Testis (tissue), 5 donors: ENCODE measurements at places on chromosomes 11 and 22.

GRCh38 chr11:8138526-8138925 is 30.3 kb downstream of the RIC3 start:
- no peak for DNase-seq

GRCh38 chr11:71151561-71151960 is 100.8 kb downstream of the SHANK2 start:
- no peak for DNase-seq

DNA sequence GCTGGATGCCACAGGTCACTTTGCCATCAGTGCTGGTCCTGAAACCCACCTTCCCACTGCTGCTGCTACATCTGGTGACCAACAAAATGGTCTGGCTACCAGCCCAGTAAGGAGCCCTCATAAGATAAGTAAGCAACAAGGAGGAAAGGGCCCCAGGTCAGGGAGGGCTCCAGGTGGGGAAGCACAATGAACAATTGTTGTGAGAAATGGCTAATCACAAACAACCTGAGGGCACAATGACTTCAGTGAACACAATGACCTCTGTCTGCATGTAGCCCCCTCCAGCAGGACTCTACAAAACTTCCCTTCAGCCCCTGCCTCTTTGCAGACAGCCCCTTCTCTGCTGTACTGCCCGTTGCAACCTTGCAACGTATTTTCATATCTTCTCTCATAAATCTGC is 19.4 kb upstream of the FBLN1 start:
- DNase-seq = no peak

DNA sequence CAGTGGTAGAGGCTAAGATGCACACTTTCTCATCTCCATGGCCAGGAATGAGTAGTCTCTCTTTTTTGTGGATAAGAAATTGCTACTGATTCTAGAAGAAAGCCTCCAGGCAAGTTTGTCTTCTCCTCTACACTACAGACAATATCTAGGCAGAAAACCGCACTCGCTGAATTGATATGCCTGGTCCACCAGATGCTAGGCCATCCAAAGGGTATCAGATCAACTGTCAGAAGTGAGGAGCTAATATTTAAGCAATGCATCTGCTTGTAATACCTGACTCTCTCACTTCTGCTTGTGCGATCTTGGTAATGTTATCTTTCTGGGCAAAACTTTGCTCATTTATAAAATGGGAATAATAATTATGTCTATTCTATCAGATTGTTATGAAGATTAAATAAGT is 45.0 kb downstream of the CASP12 start:
- DNase-seq = no peak

GRCh38 chr11:76699451-76700091 is 29.0 kb upstream of the LRRC32 start:
- no peak for DNase-seq

DNA sequence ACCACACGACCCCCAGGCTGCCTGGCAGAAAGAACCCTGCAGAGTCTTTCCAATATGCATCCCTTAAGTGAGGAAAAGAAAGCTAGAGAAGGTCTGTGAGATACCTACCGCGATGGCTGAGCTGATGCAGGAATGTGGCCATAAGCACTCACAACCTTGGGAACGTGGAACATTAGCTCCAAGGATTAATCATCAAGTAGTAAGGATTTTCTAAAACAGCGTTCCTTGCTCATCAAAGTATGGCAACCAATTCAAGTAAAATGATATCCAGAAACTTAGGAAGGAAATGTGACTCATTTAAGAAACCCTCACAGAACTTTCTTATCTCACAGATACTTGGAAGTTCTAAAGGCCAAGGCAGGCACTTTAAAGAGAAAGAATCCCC is 12.8 kb downstream of the PACSIN2 start:
- DNase-seq = no peak

GRCh38 chr11:13682212-13682611 is 13.7 kb downstream of the FAR1 start:
- DNase-seq = no peak

DNA sequence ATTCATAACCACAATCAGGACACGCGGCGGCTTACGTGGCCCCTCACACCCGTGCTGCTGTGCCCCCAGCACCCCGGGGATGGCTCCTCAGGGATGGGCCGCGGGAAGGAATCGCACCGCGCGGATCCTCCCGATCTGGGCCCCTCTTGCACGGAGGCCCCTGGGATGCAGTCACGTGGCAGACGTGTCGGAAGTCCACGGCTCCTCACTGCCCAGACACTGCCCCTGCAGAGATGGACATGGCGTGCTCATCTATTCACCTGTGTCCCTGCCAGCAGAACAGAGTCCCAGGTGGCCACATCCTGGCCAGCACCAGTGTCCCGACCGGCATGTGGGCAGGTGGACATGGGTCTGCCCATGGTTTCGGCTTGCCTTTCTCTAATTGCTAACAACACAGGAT is 12.8 kb downstream of the MOB2 start:
- no peak for DNase-seq

GRCh38 chr11:74838188-74838587 is 89.5 kb downstream of the RNF169 start:
- no peak for DNase-seq

GRCh38 chr11:12397931-12398334 is 20.6 kb downstream of the PARVA start:
- DNase-seq = no peak

- DNase-seq = no peak
These were observed 1.4 kb downstream of the HTR3B start for GRCh38 chr11:113906038-113906437.

- DNase-seq = no peak
These were observed 38.3 kb downstream of the PDGFB start for GRCh38 chr22:39206491-39206890.

GRCh38 chr11:15920856-15921629 is 435.3 kb downstream of the SOX6 start:
- DNase-seq = peak; percentile 50

DNA sequence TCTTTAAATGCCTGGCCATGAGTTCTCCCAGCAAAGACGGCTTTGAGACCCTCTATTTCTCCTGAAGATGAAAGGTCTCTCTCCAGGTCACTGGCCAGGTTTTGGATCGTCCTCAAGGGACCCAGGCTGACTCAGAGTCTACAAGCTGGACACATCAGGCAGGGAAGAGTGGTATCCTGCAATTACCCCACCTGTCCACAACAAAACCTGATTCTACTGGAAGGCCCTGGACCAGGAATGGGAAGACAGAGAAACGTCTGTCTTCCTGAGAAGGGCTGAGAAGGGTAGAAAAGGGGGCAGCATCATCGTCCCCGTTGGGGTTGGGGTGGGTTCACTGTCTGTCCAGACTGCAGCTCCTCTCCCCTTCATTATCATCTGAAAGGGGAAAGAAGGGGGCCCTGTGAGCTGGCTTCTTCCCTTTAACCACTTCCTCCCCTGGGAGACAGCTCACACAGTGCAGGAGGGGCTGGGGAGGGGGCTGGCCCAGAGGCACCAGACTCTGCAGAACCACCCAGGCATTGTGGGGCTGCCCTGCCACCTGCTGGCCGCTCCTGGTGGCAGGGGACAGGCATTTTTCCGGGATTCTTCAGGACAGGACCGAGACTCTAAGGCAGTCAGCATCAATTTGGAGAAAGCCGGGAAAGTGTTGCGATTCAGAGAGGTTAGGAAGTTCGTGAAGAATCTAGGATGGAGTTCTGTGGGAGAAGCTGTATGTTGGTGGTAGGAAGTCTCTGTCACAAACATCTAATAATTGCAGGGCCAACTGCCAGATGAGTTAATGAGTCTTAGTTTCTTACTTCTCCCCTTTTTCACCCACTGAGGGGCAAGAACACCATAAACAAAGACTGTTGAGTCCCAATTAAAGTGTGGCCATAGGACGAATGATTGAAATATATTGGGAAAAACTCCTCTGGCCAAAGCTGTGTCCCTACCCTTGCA is 57.6 kb downstream of the SYN3 start:
- DNase-seq = peak; percentile 64

DNA sequence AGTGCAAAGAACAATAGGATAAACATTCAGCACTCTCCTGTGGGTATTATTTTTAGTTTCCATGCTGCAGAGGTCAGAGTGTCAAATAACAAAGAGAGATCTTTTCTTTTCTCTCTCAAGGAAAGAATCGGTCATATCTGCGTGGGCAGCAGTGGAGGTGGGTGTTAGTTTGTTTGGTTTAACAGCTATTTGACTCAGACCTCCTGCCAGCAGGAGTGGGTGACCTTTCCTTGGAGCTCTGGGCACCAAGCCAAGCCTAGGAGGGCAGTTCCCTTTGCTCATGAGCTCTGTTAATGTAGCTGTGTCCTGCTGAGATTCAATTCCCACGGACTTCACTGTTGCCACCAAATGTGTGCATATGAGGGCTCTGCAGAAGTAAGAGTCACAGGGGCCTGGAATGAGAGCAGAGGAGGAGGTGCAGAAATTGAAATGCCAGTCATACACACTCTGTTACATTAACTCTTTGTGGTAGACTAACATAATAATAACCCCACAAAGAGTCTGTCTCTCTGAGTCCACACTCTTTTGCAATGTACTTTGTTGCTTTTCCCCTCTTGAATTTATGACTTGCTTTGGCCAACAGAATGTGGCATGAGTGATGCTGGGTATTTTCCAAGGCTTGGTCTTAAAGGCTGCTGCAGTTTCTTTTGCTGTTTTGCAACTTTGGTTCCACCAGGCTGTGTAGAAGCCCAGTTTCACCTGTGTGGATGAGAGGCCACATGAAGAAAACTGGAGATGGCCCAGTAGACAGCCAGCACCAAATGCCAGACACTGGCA is 76.0 kb upstream of the GRK3 start:
- peak; percentile 84 for DNase-seq

DNA sequence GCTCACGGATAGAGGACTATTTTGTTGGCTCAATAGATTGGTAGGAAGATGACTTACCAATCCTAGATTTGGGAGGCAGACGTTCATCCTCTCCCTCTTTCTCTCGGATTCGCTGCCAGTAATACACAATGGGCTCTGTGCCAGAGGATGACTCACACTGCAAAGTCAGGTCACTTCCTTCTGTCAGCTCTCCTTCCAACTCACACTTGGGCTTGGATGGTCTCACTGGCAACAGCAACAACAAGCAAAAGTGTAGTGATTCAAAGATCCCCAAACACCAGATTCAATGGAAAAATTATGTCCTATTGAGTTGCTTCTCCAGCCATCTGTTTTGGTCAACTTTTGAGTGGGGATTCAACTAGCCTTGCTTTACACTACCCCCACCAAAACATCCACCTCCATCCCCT is 21.7 kb upstream of the HSPA8 start:
- peak; percentile 83 for DNase-seq

DNA sequence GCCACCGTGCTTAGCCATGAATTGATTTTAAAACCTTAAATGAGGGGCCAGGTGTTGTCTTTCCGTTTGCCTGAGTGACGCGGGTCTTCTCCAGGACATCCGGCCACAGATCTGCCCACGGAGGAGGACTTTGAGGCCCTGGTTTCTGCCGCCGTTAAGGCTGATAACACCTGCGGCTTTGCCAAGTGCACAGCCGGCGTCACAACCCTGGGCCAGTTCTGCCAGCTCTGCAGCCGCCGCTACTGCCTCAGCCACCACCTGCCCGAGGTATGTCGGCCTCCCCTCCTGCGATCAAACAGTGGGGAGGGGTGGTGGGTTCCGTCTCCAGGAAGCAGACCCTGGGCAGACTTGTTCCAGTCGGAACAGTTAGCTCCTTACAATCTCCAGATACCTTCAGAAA is 34.4 kb downstream of the IGHMBP2 start:
- DNase-seq = no peak

DNA sequence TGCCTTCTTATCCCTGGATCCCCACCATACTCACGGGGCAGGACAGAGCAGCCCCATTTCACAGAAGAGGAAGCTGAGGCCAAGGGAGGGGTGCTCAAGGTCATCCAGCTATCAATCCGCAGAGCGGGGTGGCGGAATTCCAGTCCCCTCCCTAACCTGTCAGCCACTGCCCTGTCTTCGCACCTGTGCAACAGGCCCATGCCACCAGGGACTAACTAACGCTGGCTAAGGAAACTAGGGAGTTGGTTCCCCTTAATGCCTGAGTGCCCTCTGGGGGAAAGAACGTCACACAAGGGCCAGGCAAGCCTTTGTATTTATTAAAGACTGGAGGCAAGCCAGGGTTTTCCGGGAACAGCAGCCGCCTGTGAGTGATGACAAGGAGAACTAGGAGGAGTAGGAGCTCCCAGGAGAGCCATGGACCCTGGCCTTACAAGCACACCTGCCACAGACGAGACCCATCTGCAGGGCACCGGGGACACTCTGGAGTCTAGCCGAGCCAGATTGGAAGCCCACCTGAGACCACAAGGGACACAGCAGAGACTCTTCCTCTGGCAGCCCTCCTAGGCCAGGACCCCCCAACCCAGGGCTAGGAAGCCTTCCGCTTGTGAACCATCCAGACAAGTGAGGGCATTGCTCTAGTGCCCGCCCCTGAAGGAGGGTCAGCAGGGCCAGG is 64.4 kb downstream of the MYH9 start:
- DNase-seq = peak; percentile 68

DNA sequence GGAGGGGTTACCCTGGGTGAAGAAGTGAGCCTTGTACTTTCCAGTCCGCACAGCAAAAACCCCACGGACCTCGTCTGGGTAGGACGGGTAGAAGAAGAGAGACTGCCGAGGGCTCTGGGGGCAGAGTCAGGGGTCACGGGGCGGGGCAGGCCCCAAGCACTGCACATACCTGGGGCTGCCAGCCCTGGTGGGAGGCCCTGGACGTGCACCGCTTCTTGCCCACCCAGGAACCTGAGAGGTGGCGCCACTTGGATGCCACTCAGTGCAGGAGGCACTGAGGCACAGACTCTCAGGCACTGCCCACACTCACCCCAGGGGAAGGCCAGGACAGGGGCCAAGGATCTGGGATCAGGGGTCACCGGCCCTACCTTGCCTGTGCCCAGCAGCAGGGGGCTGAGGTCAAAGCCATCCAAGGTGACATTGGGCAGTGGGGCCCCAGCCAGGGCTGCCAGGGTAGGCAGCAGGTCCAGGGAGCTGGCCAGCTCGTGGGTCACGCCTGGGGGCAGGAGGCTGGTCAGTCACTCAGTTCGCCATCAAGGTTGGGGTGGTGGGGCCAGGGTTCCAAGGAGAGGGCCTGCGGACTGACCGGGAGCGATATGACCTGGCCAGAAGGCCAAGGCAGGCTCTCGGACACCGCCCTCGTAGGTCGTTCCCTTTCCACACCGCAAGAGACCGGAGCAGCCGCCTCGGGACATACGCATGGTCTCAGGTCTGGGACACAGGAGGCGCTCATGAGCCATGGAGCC is 2.2 kb downstream of the ARSA start:
- peak; percentile 10 for DNase-seq

DNA sequence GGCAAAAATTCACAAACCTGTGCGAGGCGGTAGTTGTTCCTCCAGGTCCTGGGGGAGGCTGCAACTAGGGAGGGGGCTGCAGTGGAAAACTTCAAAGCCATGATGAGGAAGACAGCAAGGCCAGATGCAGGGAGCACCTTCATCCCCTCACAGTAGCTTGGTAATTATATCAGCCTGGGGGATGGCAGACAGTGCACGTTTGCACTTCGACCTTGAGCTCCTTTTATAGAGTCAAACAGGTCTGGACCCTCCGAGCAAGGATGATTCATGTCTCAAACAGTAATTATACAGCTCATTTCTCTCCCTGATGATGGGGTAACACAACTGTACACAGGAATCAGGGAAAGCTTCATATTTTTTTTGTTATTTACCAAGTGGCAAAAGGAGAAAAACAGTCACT is at the start of gene MMP20:
TSS of gene MMP20 (minus strand) at position 156 of the 400 bp plus-strand sequence. CDS start at position 143, 13 bp downstream.
- no peak for DNase-seq

GRCh38 chr11:104465321-104465720 is 301.4 kb upstream of the PDGFD start:
- DNase-seq = no peak
